ENCODE measurements at places on chromosomes 3 and 15.

- no peak for DNase-seq
Measured at GRCh38 chr15:62242999-62243398, 77.9 kb upstream of the C2CD4B start.

DNA sequence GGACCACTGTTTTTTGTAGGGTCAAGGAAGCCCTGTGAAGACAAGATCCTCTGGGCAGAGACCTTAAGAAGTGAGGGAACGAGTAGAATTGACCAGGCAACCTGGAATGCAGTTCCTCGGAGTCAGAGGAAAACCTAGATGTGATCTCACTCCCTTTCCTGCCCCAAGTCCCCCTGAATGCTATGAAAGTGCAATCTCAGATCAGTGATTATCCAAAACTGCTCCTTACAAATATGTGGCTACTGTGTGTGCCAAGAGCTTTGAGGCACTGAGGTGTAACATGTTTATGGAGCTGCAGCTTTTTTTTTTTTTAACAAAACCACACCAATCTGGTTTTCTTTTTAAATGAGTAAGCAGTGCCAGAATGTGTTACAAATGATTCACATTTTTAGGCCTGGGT lies 35.8 kb downstream of the THSD4 start:
- DNase-seq: no peak

DNA sequence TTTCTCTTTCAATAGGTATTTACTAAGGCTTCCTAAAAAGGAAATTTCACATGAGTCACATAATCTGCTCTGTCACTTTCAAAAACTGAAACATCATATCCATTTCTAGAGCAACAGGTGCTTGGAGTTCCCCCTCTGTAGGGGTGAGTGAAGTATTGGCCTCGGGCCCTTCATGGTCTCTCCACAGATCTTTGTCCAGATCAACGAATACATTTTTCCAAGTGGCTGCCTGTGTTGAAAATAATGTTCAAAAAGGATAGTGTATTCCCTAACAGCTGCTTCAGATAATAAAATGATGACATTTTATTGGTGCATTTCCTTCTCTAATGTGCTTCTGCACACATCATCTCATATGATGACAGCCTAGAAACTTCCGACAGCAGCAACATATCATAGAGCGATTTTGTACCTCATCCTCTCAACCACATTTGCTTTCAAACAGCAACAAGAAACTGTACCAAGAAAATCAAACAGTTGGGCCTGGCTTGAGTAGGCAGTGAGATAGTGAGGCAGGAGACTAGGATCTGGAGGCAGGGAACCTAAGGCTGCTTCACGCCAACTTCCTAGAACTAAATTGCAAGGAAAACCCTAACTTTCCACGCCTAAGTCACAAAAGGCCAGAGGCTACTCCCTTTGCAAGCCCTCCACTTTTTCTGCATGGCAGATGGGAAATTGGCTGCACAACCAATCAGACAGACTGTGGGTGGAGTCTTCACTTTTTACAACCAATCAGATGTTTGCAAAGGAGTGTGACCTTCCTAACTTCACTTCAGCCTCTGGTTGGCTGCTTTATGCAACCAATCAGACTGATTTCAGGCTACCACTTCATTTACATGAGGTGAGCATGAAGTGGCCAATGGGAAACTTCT lies 340.2 kb downstream of the LRRC3B start:
- peak; percentile 9 for DNase-seq

- peak; percentile 98 for DNase-seq
Measured at GRCh38 chr15:34969340-34970097, at the start of gene AQR. AQR (minus strand) TSS chr15:34969742; CDS start chr15:34969613, 129 bp downstream.

- no peak for DNase-seq
Measured at GRCh38 chr3:29255854-29256696, 24.8 kb upstream of the RBMS3 start.

DNA sequence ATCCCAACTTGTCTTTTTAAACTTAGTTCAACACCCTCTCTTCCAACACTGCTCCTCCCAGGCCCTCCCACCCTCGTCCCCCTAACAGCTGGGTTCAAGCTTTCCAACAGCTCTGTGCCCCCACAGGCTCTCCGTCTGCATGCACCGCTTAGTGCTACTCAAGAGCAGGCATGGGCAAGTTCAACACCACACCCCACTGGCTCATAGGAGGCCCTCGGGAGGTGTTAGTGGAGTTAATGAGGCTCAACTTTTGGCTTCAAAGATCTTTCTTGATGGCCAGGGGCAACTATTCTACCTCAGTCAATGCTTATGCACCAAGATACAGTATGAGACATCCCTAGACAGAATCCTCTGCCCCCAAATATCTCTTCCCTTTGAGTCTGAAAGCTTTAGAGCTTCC lies 114.4 kb downstream of the ANP32A start:
- no peak for DNase-seq

DNA sequence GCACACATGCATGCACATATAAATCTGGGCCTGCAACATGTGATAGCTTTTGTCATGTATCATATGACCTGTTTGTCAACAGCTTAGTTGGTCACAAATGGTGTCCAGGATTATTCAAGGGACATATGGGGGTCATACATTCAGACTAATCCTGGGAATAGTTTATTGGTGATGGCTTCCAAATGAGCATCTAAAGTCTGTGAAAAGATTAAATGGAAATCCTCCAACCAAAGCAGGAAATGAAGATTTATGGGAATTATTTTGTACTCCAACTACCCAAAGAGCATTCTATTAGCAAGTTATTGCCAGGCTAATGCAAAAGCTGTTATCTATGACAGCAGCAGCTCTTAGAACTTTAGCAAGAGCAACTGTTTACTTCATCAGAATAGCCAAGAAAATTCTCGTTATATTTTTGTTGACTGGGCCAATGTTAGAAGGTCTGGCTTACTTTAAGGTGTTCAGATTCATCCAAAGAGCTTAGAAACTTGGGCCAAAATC lies 7.1 kb downstream of the FSTL1 start:
- DNase-seq: no peak

GRCh38 chr15:72785841-72786240 lies 2.3 kb upstream of the ADPGK start:
- DNase-seq: no peak

Data from SK-MEL-5 (cell line).